Endothelial cell (in vitro differentiated cells): ENCODE measurements at places on chromosomes 1 and 21. TPM values are rescaled to one million over a fixed set of nuclear protein-coding genes. Genes with fewer than 3 reads are reported as not detected.

DNA sequence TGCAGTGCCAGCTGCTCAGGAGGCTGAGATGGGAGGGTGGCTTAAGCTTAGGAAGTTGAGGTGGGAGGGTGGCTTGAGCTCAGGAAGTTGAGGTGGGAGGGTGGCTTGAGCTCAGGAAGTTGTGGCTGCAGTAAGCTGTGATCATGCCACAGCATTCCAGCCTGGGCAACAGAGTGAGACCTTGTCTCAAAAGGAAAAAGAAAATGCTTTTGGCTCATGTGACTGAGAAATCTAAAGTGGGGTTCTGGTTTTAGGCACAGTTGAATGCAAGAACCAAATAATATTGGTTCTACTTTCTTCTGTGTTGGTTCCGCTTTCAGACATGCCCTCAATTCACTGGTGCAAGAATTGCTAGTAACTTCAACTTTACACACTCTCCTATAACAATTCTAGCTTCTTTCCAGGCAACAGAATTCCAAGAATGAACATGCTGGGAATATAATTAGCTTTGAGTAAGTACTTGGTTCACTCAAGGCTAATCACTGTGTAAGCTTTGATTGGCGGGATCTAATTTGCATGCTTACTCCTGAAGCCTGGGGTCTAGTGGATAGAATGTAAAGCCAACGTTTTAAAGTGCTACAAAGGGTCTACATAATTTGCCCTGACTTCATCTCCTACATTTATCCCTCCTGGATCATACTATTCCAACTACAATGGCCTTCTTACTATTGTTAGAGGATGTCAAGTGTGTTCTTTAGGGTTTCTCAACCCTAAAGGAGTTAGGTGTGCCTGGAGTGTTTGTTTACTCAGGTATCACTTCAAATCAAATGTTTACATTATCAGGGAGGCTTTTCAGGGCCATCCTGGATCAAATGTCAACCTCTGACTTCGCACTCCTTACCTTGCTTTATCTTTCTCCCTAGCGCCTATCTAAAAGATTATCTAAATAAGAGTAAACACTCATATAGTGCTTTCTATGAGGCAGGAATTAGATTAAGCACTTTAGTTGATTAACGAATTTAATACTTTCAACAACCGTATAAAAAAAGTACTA is 115.1 kb downstream of the SLC16A1 start:
- no peak for DNase-seq
- no peaks in the 10 kb centered on the region for H3K36me3 ChIP-seq
- H3K27me3 ChIP-seq, result peaks cover 3% of the 10 kb centered on the region
- peak overlapping the region; percentile 24 for H3K27ac ChIP-seq
- no peak overlapping the region for H3K4me3 ChIP-seq

DNA sequence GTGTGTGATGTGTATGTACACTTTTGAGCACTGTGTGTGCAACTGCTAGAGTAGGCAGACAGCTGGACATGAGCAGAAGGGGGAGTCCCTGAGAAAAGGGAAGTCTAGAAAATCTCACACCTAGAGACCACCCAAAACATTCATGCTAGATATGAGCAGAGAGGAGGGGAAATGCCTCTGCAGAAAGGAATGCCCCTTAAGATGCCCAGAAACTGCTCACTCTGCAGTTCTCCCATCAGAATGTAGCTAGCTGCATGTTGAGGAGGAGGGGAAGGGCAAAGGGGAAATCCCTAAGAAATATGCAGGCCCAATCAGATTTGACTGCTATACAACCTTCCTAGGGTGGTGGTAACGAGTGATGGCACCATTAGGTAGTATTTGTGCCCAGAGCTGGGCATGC is 31.8 kb upstream of the MAGOH start:
- no peaks in the 10 kb centered on the region for H3K4me1 ChIP-seq
- H3K27me3 ChIP-seq, result peaks cover 6% of the 10 kb centered on the region
- no peak overlapping the region for H3K4me3 ChIP-seq

DNA sequence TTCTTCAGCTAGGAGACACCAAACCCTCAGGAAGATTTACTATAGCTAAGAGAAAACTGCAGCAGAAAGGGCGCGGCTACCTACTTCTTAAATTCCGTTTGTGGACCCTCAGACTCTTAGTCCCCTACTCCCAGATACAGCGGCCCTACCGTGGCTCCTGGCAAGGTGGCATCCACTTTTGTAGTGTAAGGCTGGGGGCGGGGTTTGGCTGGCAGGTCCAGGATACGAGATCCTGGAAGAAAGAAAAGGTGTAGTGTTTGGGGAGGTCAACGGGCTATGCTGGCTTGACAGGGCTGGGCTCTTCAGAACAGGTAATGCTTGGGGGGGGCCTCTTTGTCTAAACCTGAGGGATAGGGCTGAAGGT is 280 bp downstream of the CREB3L4 start:
- H3K27me3 ChIP-seq, result peaks cover 14% of the 10 kb centered on the region
- peak overlapping the region; percentile 76 for H3K27ac ChIP-seq
- DNase-seq, result no peak

DNA sequence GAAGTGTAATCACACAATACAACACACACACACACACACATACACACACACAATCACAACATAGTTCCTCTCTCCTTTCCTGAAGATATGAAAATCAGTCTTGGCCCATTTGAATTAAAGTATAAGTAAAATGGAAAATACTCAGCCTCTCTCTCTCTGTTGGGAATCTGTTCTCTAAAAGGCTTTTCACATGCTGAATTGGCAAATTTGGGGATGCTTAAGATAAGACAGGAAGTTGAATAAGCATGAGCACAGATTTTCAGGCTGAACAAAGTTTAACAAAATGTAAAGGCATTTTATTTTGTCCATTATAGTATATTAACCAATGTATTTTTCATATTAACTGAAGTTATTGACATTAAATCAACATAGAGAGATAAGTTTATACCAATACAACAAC is 23.7 kb upstream of the FMO2 start:
- DNase-seq, result no peak
- H3K4me3 ChIP-seq, result no peak overlapping the region
- H3K27me3 ChIP-seq, result no peaks in the 10 kb centered on the region
- H3K36me3 ChIP-seq, result no peaks in the 10 kb centered on the region
- no peaks in the 10 kb centered on the region for H3K4me1 ChIP-seq
- H3K27ac ChIP-seq, result no peak overlapping the region

- no peak overlapping the region for H3K27ac ChIP-seq
- DNase-seq, result no peak
- H3K36me3 ChIP-seq, result no peaks in the 10 kb centered on the region
- H3K4me3 ChIP-seq, result no peak overlapping the region
- H3K27me3 ChIP-seq, result no peaks in the 10 kb centered on the region
Observed at GRCh38 chr1:93013145-93014065, 52.1 kb upstream of the DIPK1A start.

DNA sequence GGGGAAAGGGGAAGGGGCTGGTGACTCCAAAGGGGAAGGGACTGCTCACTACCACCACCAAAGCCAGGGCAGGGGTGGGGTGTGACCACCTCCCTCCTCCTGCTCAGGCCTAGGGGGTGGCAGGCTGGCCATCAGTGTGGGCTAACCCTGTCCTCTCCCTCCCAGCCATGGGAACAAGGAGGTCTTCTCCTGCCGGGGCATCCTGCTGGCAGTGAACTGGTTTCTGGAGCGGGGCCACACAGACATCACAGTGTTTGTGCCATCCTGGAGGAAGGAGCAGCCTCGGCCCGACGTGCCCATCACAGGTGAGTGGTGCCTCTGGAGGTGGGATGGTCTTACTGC is 5.7 kb downstream of the ZC3H12A start:
- no peak overlapping the region for H3K4me3 ChIP-seq
- peaks cover 21% of the 10 kb centered on the region for H3K4me1 ChIP-seq
- H3K27ac ChIP-seq, result no peak overlapping the region
- DNase-seq, result no peak

GRCh38 chr1:212247179-212247721 is 38.0 kb upstream of the PPP2R5A start:
- H3K27ac ChIP-seq, result no peak overlapping the region
- no peak overlapping the region for H3K4me3 ChIP-seq
- H3K27me3 ChIP-seq, result peaks cover 1% of the 10 kb centered on the region
- no peaks in the 10 kb centered on the region for H3K36me3 ChIP-seq

GRCh38 chr1:198161718-198162090 is 4.9 kb downstream of the NEK7 start:
- peaks cover 7% of the 10 kb centered on the region for H3K27me3 ChIP-seq
- no peaks in the 10 kb centered on the region for H3K36me3 ChIP-seq
- H3K27ac ChIP-seq, result no peak overlapping the region
- peaks cover 53% of the 10 kb centered on the region for H3K4me1 ChIP-seq
- H3K4me3 ChIP-seq, result no peak overlapping the region
- DNase-seq, result no peak

- H3K36me3 ChIP-seq, result no peaks in the 10 kb centered on the region
- DNase-seq, result no peak
- H3K4me3 ChIP-seq, result no peak overlapping the region
- H3K27me3 ChIP-seq, result peaks cover 2% of the 10 kb centered on the region
Observed at GRCh38 chr1:227227761-227228160, 90.5 kb downstream of the CDC42BPA start.

- H3K4me3 ChIP-seq, result no peak overlapping the region
- H3K4me1 ChIP-seq, result peaks cover 15% of the 10 kb centered on the region
- no peaks in the 10 kb centered on the region for H3K36me3 ChIP-seq
- H3K27ac ChIP-seq, result no peak overlapping the region
Observed at GRCh38 chr1:157367091-157367739, 185.1 kb downstream of the FCRL5 start.

GRCh38 chr1:45465277-45465676 is 25.7 kb downstream of the TESK2 start:
- H3K4me3 ChIP-seq, result no peak overlapping the region
- DNase-seq, result no peak
- H3K27me3 ChIP-seq, result no peaks in the 10 kb centered on the region
- no peaks in the 10 kb centered on the region for H3K36me3 ChIP-seq

- no peak for DNase-seq
- H3K4me3 ChIP-seq, result no peak overlapping the region
- no peaks in the 10 kb centered on the region for H3K36me3 ChIP-seq
- H3K4me1 ChIP-seq, result no peaks in the 10 kb centered on the region
Observed at GRCh38 chr21:45351061-45351460, 53.9 kb upstream of the COL18A1 start.

Gene SERTAD4
- total RNA-seq, result 0.72 TPM

Gene SPSB1
- 8.1 TPM for total RNA-seq
